ENCODE measurements at places on chromosomes 2 and 18.

DNA sequence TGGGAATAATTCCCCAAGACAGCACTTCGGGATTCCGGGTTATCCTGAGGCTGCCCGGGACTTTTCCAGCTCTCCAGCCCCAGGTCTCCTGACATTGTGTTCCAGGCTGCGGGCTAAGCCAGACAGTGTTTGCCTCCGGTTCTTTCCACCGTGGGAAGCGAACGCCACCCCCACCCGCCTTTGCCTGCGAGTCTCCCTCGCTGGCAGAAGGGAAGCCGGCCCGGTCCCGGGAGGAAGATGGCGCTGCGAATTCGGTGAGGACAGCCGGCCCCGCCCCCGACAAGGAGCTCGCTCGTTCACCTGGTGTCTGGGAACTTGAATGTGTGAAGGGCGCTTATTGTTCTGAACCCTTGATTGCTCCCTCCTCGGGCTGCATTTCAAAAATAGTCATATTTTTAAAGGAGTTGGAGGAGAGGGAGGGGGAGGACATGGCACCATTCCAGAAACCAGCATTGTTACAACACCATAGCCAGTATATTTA, 2.9 kb downstream of the LRATD1 start:
- DNase-seq = peak; percentile 9

GRCh38 chr2:12856934-12857601, 140.3 kb downstream of the TRIB2 start:
- DNase-seq = peak; percentile 8

DNA sequence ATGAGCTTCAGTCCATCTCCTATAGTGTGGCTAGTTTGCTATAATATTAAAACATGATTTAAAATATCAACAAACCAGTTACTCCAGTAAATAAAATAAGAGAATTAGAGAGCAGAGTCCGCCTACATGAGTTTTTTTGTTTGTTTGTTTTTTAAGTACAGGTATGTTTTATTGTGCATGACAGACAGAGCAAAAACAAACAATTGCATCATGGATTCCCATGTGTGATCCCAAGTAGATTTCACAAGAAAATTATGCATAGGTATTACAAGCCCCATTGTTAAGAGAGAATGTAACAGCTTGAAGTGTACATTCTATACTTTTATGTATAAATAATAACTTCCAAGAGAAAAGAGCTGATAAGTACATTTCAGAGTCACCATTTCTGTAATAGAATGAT, 21.0 kb downstream of the SULT1C3 start:
- no peak for DNase-seq

- DNase-seq = no peak
Measured at GRCh38 chr2:197838036-197838435, 33.6 kb downstream of the PLCL1 start.

DNA sequence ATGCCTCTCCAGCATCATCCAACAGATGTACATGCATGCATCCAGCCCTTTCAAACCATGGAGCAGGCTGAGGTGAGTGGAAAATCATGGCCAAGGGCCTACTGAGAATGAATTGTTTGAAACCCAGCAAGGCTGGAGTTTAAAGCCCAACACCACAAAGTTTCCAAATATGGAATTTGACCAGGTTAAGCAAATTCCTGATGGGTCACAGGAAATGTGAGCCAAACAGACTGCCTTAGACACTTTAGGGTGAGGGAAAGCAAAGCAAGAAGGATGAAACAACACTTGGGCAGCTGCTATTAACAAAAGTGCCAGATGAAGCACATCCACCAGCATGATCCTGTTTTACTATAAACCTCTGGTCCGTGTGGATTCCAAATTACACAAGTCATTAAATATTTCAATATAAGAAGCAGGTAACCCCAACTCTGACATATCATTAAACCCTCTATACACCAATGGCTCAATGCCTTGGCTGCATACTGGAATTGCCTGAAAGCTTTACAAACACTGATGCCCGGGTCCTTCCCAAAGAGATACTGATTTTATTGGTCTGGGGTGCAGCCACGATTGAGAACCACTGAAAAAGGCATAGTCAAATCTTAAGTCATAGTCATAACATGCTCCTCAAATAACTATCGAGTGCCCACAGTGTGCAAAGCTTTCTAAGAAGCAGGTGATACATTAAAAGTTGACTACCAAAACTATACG, 9.1 kb downstream of the KLF7 start:
- no peak for DNase-seq

DNA sequence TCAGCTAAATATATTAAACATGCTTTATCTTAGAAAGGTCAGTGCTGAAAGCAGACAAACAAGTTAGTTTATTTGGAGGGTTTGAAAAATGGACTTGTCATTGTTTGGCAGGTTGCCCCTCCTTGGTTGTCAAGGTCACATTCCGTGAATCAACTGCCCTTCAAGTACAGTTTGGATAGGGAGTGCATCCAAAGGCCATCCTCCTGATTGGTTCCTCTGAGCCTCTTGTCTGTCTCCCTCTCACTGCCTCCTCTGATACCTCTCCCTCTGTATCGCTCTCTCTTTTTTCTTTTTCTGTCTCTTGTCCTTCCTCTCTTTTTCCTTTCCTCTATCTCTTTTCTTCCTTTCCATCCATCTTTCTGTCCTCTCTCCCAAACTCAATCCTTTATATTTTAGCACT, 5.4 kb downstream of the ITGAV start:
- DNase-seq = no peak

- no peak for DNase-seq
Measured at GRCh38 chr18:76391038-76391437, 104.0 kb downstream of the ZNF516 start.

- DNase-seq = no peak
Measured at GRCh38 chr2:47401789-47402554, 984 bp upstream of the MSH2 start.

DNA sequence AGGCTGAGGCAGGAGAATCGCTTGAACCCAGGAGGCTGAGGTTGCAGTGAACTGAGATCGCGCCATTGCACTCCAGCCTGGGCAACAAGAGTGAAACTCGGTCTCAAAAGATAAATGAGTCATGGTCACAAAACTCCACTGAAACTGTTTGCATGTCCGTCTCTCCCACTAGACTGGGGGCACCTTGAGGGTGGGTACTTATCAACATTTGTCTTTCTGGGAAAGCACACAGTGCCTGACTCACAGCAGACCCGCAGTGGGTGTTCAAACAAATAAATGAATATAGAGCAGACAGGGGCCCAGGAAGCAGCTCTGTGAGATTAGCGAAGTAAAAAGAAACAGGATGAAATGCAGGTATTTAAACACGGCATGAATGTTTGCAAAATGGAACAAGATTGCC, 211.1 kb upstream of the GATA6 start:
- DNase-seq = no peak

- DNase-seq = no peak
Measured at GRCh38 chr18:10558967-10559298, 33.1 kb downstream of the NAPG start.

DNA sequence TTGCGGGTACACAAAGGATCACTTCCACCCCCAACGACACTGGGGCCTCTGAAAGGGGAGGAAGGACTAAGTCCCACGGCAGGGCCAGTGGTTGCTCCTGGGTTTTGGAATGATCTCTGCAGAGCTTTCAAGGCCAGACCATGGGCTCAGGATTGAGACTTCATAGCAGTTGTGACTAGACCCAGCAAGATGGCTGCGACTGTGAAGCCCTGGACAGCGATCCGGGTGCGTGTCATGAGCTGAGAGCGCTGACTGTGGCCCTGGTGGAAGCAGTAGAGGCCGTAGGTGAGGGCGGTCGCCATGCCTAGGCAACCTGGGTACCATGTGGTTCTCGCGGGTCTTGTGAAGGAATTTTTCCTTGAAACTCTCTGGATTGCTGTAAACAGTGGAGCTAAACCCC, 27.3 kb downstream of the NCL start:
- no peak for DNase-seq

DNA sequence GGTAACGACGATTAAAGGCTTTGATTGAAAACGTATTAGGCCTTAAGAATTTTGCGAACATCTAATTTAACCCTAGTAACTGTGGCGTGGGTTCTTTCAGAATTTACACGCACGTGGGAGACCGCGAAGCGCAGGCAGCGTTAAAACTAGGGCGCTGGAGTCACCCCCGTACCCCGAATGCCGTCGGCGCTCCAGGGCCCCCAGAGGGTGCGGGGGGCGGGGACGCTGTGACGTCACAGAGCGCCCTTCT, 673 bp upstream of the SMCHD1 start:
- no peak for DNase-seq

DNA sequence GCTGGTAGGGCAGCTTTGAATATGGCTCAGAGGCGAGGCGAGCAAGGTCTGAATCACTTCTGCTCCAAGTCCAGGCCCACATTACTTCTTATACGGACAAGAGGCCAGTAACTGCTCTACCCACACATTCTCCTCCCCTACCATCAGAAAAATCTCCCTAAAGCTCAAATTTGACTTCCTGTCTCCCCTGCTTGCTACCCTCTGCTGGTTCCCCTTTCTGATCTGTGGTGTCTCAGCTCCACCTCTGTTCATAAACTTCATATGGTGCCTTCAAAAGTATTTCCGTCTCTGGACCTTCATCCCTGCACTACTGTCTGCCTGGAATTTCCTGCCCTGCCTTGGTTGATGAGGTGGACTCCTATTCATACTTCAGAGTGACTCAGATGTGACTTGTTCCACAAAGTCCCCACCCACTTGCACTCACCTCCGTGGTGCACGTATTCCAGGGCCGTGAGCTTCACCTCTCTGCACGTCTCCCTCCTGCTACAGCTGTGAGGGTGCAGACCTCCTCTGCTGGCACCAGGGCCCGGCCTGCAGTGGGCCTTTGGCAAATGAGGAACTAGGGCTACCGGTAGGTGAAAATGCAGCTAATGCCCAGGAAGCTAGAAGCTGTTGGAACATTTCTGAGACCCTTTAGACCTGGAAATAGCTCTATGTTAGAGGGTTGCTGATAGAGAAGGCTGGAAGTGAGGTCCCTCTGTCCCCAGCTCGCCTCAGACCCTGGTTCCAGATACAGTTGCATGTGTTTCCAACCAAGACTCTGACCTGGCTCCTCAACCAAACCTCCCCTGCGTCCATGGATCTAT, 24.6 kb upstream of the KCMF1 start:
- no peak for DNase-seq

DNA sequence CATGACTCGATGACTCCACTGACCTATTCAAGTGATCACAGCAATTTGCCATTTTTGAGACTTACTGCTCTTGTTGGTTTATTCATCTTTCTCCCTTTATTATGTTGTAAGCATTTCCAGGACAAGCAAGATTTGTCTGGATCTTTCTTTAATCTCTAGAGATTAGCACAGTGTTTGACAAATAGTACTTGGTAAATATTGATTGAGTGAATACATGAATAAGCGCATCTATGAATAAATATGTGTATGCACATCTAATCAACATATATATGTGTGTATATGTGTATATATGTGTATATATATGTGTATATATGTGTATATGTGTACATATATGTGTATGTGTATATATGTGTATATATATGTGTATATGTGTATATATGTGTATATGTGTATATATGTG, 7.3 kb downstream of the TMX3 start:
- no peak for DNase-seq

- DNase-seq = no peak
Measured at GRCh38 chr2:114022360-114023085, 132.6 kb downstream of the ACTR3 start.

GRCh38 chr2:139790136-139790535, 1009.9 kb upstream of the NXPH2 start:
- DNase-seq = no peak
